ENCODE measurements at places on chromosomes 11 and 22.

DNA sequence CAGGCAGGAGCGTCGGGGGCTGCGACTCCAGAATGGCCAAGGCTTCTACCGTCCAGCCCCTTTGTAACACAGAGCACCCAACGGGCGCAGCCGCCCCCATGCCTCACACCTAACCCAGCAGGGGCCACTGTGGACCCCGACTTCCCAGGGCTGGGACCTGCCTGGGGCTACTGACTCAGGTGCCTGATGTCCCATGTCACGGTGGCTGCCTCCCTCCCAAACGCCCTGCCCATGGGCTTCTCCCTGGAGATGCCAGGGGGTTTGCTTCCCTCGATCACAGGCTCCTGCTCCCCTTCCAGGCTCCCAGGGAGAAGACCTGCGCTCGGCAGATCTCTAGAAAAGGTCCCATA is 84.0 kb downstream of the MYEOV start:
- no peak for DNase-seq

DNA sequence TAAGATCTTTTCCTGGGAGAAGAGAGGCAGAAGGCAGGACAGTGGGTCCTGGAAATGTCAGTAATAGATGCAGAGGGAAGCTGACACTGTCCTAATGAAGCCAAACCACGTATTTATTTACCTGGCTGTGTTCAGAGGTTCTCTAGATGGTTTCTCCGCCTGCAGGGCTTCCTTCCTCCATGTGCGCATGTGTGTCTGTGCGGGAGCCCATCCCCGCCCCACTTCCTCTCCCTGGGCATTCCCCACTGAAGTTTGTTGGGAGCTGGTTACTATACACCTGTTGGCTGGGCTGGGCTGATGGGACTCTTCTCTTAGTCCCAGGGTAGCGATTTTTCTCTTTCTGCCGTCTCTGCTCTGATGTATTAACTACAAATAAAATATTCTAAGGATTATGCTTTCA is 204.9 kb upstream of the TBCEL start:
- no peak for DNase-seq

DNA sequence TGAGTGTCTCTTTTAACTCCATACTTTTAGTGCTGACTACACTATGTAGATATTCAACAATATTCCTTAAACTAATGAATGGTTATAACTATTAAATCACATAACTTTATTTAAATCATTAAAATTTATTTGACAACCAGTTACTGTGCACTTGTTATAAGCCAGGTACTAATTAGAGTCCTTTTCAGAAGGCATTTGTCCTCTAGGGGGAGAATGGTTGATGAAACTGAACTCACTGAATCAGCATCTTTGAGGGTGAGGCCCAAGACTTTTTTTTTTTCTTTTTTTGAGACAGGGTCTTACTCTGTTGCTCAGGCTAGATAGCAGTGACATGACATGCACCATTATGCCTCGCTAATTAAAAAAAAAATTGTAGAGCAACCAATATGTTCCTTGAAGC is 515.6 kb upstream of the CCDC90B start:
- no peak for DNase-seq

DNA sequence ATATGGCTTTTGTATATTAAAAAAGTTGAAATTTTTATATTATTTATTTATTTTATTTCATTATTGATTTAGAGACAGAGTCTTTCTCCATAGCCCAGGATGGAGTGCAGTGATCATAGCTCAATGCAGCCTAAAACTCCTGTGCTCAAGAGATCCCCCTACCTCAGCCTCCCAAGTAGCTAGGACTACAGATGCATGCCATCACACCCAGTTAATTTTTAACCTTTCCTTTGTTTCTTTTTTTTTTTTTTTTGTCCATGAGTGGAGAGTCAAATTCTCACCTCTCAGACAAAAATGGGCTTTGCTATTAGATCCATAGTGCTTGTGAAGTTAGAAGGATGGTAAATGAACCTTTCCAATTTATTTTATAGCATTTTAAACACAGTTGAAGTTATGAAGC is 182.5 kb downstream of the SOX6 start:
- DNase-seq, result no peak

- peak; percentile 75 for DNase-seq
Observed at GRCh38 chr11:111944139-111944538, 7.0 kb downstream of the DIXDC1 start.

GRCh38 chr11:61138935-61139334 is 22.3 kb downstream of the VPS37C start:
- DNase-seq, result no peak

- DNase-seq, result no peak
Observed at GRCh38 chr11:69708736-69709401, 5.0 kb upstream of the FGF19 start.

GRCh38 chr11:33895752-33896137 is 3.9 kb upstream of the LMO2 start:
- no peak for DNase-seq

All from RCC 7860 (cell line).